ENCODE measurements at places on chromosomes 1 and 21.

DNA sequence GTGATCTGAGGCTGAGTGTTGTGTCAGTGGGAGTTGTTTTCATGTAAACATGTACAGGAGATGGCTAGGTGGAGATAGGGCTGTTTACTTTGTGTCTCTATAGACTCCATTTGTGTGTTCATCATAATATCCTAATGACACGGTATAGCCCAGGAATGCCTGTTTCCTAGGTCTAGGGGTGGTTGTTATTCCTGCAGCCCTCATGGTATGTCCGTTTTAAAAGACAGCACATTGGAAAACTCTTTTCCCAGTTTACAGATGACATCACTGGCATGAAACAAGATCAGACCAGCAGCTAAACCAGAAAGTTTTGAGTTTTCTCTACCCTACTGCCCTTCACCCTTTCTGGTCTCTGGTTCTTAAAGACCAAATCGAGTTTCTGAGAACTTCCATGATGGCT lies 227.3 kb upstream of the TMEM51 start:
- no peak for DNase-seq

- no peak for DNase-seq
Measured at GRCh38 chr1:61215676-61216289, 133.4 kb downstream of the NFIA start.

- peak; percentile 18 for DNase-seq
Measured at GRCh38 chr1:231719485-231720183, 93.0 kb downstream of the DISC1 start.

DNA sequence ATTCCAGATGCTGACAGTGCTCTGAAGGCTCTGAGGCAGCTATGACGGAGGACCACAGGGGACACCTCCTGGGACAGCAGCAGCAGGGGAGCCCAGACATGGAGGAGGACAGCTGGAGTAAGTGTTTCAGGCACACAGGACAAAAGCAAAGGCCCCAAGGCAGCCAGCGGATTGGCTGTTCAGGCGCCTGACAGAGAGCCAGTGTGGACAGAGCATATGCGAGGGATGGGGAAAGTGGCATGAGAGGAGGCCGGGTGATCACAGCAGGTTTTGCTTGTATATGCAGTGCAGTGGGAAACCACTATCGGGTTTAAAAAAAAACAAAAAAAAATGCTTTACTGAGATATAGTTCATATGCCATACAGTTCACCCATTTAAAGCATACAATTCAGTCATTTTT lies 19.1 kb downstream of the CHRNB2 start:
- no peak for DNase-seq

GRCh38 chr1:145992502-145992936 lies 3.9 kb downstream of the TXNIP start:
- DNase-seq = no peak

DNA sequence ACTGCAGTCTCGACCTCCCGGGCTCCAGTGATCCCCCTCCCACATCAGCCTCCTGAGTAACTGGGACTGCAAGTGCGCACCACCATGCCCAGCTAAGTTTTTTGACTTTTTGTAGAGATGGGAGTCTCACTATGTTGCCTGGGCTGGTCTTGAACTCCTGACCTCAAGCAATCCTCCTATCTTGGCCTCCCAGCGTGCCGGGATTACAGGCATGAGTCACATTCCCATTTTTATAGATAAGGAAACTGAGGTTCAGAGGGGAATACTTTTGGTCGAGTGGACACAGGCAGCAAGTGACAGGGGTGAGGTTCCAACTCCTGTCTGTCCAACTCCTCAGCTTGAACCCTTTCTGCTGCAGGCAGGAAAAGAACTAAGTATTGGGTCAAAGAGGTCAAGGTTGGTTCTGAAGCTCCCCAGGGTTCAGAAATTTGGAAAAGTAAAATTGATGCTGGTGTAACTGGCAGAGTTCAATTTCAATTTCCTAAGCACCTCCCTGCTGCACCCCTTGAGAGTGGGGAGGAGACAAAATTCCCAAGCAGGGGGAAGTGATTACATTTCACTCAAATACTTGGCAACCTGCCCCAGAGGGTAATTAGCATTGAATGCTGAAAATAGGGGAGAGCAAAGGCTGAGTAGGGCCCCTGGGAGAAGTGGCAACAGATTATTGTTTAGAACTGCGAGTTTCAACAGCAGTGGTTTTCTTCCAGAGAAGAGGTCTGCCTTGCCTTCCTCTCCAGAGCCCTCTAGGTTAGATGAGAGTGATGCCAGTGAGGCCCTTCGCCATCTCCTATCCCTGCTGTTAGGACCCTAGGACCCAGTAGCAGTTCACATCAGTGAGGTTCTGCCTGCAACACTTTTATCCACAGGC lies 17.5 kb upstream of the ALPL start:
- peak; percentile 73 for DNase-seq

GRCh38 chr1:43613075-43613942 lies 36.6 kb upstream of the KDM4A start:
- no peak for DNase-seq

- DNase-seq = no peak
Measured at GRCh38 chr1:240516069-240516468, 95.9 kb downstream of the GREM2 start.

DNA sequence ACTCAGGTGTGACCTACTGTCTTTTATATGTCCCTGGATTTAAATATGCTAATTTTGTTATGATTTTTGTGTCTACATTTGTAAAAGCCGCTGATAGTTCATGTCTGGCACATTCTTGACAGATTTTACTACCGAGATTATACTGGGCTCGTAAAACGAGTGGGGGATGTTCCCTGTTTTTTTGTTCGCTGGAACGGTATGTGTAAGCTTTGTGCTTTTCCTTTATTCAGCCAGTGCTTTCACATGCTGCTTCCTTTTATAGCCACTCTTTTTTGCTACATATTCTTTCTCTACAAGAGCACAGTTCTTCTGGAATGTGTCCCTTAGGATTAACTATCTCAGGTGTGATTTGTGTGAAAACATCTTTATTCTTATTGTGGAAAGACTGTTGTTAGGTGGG lies 46.6 kb downstream of the ADARB1 start:
- DNase-seq = no peak

DNA sequence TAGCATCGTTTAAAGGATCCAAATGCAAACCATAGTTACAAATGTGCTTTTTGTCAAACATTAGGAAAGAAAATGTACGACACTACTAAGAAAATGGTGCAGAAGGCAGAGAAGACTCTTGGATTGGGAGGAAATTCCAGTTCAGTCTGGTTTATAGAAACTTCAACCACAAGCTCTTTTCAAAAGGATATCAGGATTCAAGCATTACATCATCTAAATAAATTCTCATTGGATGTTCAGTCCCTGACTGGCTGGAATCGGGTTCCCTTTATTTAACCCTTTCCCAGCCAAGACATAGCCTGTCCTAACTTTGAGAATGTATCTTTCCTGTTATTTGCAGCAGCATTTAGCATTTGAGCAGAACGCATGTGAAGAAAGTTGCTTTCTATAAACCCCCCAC lies 184.6 kb downstream of the LMO4 start:
- no peak for DNase-seq

- peak; percentile 50 for DNase-seq
Measured at GRCh38 chr1:67978890-67979516, 71.4 kb downstream of the DIRAS3 start.

- DNase-seq = peak; percentile 71
Measured at GRCh38 chr1:208251911-208252835, 8.0 kb upstream of the PLXNA2 start.

DNA sequence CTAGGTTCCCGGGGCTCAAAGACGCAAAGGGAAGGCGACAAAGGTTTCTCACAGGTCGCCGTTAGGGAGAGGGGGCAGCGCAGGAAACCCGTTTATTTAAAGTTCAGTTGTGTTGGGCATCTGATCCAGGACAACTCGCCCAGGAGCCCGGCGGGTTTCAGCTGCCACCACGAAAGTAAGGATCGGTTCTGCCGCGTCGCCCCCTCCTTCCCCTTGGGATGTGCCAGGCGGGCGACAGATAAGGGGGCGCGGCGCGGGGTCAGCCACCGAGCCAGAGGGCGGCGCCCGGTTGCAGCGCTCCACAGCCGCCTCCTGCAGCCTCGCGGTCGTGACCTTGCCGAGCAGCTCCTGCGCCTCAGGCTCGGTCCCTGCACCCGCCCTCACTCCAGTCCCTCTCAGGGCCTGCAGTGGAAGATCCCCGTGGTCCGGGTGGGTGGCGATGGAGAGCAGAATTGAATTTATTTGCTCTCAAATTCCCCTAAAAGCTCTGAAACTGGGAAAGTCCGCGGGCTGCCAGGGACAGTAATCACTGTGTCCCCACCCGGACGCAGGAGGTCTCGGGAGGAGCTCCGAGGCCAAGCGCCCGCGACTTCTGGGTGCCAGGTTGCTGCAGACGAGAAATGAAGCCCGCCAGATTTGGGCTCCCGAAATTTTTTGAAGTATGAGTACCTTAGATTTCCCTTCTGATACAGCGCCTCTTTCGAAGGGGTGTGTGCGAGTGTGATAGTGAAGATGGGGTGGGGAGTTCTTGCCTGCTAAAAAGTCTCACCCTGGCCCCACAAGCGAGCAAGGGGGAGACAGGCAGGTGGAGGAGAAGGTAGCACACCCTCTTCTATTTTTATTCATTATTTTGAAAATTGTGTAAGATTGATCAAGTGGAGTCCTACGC lies 28.4 kb upstream of the NFIA start:
- no peak for DNase-seq

DNA sequence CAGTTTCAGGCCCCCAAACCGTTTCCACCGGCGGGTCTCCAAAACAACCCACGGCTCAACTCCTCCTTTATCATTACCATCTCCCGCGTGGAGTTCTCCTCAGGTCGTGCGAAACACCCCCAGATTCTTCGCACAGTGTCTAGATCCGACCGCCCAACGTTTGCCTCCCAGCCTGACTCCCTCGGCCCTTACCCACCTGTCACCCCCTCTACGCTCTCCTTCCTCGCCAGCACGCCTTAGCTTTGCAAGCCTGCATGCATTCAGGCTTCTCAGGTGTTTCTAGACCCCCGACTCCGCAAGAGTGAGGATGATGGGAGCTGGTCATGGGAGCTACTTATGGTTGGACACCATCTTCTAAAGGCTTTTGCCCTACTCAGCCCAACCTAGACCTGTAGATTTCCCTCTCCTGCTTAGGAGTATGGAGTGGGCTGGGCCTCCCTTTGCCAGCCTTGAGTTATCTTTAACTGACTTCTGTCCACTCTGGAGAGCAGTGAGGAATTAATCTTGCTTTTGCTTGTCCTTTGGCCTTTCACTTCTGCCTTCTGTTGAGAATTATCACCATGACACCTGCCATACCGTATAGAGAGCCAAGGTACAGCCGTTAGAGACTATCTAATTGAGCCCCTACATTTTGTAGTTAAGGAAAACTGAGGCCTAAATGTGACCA lies 865 bp downstream of the ATP5IF1 start:
- DNase-seq = no peak

DNA sequence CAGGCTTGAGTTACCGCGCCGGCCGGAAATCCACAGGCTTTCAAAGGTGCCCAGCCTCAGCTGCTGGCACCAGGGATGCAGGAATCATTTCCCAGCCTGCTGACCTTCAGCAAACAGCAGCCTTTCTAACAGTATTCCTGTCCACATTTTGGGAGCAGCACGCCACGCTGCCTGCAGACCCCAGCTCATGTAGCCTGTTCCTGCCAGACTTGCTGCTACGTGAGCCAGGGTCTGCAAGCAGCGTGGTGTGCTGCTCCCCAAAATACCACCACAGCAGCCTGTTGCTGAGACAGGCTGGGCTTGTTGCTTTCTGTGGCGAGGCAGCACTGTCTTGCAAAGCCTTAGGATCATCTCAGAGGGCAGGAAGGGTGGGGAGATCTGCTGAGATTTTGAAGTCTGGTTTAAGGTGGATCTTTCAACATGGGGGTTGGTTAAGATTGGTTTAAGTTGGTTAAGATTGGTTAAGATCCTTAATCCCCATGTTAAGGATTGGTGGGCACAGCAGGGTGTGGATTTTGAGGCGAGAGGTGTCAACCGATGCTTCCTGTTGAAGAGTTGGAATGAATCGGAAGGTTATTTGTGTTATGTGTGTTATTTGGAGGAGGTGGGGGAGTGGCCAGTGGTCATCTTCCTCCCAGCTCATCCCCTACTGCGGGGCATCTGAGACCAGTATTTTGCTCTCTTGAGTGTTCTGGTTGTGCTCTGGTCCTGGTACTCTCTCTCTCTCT lies 12.9 kb downstream of the FAAH start:
- DNase-seq = no peak

DNA sequence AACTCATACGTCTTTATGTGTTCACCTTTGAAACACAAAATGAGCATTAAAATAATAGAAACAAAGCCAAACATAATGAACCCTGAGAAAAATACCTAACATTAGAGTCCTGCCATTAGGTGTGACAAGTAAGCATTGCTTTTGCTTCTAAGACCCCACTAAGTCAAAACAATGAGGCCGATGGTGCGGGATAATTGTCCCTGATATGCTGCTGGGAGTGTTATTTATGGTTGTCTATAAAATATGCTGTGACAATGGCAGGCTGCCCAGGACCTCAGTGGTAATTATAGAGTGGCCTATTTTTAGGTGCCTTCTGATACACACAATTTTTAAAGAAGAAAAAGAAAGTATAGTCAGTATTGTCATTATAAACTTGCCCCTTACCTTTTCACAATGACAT lies 1423.1 kb downstream of the AMY1C start:
- peak; percentile 96 for DNase-seq

DNA sequence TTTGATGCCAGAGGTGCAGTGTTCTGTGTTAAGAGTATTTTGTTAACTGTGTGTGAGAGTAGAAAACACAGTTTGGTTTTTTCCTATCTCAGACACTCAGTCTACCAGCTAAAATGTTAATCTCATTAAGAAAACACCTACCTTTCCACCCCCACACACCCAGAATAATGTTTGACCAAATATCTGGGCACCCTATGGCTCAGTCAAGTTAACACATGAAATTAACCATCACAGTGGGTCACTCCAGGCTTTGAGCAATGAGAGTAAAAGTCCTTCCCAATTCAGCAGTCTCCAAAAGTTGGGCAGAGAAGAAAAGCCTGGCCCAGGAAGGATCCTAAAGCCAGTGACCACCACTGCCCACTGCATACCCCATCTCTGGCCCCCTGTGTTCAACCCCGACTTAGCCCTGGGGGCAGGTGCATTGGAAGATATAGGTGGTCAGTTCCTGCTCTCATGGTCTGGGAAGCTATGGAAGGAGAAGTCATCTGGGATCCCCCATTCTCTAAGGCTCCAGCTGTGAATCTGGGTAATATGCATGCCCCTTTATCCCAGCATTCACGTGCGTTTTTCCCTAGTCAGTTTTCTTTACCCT lies 50.2 kb upstream of the CSF3R start:
- no peak for DNase-seq

DNA sequence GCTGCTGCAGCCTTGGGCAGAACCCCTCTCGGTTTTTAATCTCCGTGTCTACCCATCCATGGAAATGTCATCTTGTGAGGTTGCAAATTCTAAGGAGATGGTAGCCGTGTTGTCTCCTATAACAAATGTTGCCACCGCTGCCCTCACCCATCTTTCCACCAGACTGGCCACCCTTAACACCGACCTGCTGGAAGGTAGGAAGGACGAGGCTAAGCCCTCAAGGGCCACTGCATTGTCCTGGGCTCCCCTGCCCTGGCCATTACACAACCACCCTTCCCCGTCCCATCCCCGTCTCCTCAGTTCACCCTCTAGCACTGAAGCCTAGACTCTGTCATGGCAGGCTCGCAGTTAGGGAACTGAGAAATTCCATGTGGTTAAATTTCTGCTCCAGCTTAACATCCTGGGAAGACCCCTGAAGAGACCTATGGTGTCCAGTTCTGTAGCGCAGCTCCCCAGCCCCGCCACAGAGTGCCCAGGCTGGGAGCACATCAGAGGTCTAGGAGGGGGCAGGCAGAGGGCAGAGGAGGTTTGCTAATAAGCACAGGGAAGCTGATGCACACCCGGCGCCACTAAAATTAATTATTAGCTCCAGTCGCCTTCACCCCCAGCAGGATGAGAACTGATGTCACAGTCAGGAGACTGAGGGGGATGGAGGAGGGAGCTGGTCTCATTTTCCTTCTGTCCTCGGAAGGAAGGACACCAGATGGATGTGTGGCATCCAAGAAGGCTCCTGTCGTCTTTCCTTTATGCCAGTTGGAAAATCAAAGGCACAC lies 38.3 kb downstream of the STUM start:
- no peak for DNase-seq

All from NCI-H146 (cell line).